ENCODE measurements at places on chromosomes 13 and 19.

DNA sequence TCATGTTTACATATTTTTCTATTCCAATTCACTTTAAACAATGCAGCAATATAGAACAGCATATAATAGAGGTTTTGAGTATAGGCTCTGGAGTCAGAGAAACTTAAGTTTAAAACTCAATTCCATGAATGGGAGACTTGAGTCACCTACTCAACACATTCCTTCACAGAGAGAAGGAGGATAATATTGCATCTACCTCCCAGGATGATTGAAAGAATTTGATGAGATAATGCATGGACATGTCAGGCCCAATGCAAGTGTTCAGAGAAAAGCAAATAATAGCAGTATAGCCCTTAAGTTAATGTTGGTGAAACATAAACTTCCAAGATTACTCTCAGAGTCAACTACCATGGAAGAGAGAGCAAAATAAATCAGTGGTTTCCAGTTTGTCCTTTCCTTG, 170.2 kb downstream of the DCLK1 start:
- DNase-seq: no peak

- no peak for DNase-seq
These were observed 113.5 kb upstream of the PABPC3 start for GRCh38 chr13:24982333-24982999.

- no peak for DNase-seq
These were observed 5.7 kb downstream of the ERCC2 start for GRCh38 chr19:45364696-45365095.

DNA sequence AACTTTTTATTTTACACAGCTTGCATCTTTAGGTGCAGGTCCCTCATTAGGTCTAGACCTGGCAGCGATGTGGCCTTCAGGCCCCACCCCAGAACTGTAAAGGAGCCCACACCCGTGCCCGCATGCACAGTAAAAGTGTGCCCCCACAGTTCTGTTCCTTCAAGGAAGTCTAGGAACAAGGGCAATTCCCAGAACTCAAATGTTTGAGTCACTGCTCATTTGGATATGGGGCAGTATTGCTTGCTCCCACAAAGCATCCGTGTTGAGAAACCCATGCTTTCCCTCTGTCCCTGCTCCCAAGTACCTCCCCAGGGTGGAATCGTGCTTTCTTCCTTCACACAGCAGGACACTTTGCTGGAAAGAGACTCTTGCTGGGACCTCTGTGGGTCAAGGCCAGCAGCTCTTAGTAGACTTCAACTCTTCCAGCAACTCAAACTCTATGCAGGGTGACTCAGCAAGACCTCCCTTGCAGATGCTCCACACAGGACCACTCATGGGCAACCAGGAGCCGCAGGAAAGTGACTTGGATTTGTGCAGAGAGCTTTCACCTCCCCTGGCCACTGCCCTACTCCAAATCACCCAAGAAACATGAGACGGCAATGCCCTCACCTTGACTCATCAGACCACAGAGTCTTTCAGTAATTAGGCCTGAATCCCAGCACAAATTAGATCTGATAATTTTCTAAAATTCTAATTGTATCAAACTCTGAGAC, 12.3 kb downstream of the SLC7A1 start:
- DNase-seq: no peak

DNA sequence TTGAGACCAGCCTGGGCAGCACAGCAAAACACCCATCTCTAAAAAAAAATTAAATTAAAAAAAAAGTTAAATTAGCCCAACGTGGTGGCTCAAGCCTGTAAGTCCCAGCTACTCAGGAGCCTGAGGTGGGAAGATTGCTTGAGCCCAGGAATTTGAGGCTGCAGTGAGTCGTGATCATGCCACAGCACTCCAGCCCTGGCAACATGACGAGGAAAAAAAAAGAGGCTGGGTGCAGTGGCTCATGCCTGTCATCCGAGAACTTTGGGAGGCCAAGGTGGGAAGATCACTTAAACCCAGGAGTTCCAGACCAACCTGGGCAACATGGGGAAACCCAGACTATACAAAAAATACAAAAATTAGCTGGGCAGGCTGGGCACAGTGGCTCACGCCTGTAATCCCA, 2.2 kb upstream of the TMEM161A start:
- DNase-seq: no peak

DNA sequence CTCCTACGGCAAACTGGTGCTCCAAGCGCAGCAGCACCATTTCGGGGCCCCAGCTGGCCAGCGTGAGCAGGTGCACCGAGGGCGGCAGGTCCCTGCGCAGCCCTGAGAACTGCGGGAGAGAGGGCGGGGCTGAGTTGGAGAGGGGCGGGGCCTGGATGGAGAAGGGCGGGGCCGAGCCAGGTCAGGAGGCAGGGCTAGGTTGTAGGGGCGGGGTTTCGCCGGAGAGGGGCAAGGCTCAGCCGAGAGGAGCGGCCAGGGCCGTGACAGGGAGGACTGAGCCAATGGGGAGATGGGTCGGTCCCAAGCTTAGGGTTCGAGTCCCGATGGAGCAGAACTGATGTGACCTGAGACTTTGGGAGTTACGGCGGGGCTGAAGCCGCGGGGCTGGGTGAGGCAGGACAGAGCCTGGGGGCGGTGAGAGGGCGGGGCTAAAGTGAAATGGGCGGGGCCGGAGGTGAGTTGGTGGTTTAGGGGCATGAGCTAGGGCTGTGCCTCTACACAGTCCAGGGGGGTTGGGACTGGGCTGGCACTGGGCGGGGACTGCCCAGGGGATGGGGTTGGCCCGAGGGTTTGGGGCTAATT, 19.0 kb downstream of the MAN2B1 start:
- peak; percentile 38 for DNase-seq

DNA sequence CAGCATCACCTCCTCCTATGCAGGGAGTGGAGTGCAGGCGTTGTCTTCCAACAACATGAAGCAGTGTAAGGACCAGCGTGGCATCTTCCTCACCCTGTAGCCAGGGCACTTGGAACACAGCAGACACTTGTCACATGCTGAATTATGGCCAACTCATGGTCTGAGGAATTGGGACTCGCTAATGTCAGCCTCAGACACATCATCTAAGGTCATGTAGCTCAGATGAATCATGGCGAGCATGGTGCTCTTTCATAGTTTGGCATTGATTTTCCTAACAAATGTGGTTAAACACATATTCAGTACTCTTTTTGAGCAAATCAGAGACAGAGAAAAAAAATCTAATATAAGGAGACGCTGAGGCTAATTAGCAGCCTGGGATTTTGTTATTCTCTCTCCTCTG, 99.6 kb upstream of the SGCG start:
- DNase-seq: no peak

DNA sequence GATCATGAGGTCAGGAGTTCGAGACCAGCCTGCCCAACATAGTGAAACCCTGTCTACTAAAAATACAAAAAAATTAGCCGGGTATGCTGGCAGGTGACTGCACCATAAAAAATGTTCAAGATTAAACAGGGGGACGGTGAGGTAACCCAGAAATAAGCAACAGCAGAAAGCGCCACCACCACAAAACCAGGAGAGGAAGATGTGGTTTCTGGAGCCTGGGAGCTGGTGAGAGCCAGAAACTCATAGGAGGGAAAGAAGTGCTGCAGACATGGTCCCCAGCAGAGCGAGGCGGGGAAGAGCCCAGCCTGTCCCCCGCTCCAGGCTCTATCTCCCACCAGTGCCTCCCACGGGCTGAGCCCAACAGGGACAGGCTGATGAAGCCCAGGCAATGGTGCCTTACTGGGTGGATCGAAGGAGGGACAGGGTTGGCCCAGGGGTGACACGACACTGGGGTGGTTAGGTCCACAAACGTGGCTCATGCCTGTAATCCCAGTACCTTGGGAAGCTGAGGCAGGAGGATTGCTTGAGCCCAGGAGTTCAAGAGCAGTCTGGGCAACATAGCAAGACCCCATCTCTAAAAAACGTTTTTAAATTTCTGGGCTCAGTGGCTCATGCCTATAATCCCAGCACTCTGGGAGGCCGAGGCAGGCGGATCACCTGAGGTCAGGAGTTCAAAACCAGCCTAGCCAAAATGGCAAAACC, 19.0 kb downstream of the SPC24 start:
- no peak for DNase-seq

GRCh38 chr13:98878486-98879126, 99.3 kb downstream of the DOCK9 start:
- DNase-seq: no peak

DNA sequence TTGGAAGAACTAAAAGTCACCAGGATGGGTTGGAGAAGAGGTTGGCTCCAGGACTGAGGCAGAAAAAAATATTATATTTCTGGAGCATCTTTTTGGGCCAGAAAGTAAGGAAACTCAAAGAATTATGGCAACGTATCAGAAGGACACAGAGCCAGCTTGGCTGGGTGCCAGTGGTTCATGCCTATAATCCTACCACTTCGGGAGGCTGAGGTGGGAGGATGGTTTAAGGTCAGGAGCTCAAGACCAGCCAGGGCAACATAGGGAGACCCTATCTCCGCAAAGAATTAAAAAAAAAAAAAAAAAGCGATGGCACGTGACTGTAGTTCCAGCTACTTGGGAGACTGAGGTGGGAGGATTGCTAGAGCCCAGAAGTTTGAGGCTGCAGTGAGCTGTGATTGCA, 108.1 kb downstream of the GADD45B start:
- DNase-seq: no peak

GRCh38 chr19:4633140-4633967, 6.0 kb upstream of the TNFAIP8L1 start:
- peak; percentile 33 for DNase-seq

GRCh38 chr13:24741791-24742190, 22.2 kb upstream of the RNF17 start:
- no peak for DNase-seq
